ENCODE measurements at places on chromosomes 3 and 15. TPM values are rescaled to one million over a fixed set of nuclear protein-coding genes. Genes with fewer than 3 reads are reported as not detected.

Gene LIPC
- total RNA-seq: 64.8 TPM

Gene QTRT2
- 18.3 TPM for total RNA-seq

Gene SPATA12
- 0.08 TPM for total RNA-seq

Gene ATP13A4
- 14.2 TPM for total RNA-seq

Gene CLCN2
- total RNA-seq: 11.8 TPM
